Activated naive CD4-positive, alpha-beta T cell treated with Interleukin-2 at 50 U/mL for 16 hours (primary cell): ENCODE measurements at places on chromosomes 4 and X.

GRCh38 chrX:131747173-131747572, 203.3 kb downstream of the OR13H1 start:
- DNase-seq = no peak

DNA sequence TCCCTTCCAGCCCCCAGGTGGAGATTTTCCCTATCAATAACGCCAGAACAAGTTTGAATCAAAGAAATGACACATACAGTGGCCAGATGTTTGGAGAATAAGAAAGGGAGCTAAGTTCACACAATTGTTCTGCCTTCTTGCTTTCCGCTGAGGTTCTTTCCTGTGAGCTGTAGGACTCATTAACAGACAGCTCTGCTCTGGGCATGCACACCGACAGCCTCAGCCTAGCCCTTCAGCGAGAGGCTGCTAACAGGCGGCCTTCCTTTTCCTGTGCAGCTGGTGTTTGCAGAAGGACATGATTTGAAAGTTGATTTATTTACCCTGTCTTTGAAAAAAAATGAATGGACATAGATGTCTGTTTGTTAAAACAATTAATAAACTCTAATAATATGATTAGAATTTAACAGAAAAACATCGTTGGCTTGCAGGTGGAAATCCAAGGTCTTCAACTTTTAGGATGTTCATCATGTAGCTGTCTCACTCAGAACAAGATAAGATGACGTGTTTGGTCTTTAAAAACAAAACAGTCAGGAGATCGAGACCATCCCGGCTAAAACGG, 183.3 kb downstream of the KDR start:
- DNase-seq = peak; percentile 7

GRCh38 chr4:41935652-41936021, 408 bp downstream of the TMEM33 start:
- DNase-seq = peak; percentile 41

GRCh38 chr4:181424362-181425016, 818.7 kb upstream of the TENM3 start:
- DNase-seq = no peak

GRCh38 chrX:150282953-150283352, 80.2 kb upstream of the MAMLD1 start:
- DNase-seq = no peak

- DNase-seq = no peak
These were observed 21.9 kb downstream of the RASL11B start for GRCh38 chr4:52883707-52884669.

DNA sequence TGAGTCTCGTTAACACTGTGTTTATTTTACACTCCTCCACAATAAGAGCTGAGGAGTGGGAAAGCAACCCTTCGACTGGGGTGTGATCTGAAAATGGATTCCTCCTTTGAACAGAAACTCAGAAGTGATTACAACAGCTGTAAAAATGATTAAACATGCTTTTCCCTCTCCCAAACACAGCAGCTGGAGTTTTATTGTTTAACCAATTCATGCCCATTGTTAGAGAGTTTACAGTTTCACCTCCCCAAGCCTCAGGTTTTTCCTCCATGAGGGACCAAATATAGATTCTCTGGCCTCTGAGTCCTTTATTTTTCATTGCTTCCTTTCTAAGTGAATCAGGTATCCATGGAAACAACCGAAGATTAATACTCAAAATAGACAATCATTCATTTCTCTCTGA, 263.0 kb upstream of the TAPT1 start:
- DNase-seq = no peak

GRCh38 chrX:16586377-16587112, 63.4 kb upstream of the S100G start:
- no peak for DNase-seq

GRCh38 chr4:53183754-53184153, 182.1 kb downstream of the SCFD2 start:
- no peak for DNase-seq

GRCh38 chrX:8971116-8971515, 62.8 kb downstream of the FAM9B start:
- no peak for DNase-seq

GRCh38 chr4:89284828-89285227, 22.8 kb downstream of the GPRIN3 start:
- DNase-seq = no peak

DNA sequence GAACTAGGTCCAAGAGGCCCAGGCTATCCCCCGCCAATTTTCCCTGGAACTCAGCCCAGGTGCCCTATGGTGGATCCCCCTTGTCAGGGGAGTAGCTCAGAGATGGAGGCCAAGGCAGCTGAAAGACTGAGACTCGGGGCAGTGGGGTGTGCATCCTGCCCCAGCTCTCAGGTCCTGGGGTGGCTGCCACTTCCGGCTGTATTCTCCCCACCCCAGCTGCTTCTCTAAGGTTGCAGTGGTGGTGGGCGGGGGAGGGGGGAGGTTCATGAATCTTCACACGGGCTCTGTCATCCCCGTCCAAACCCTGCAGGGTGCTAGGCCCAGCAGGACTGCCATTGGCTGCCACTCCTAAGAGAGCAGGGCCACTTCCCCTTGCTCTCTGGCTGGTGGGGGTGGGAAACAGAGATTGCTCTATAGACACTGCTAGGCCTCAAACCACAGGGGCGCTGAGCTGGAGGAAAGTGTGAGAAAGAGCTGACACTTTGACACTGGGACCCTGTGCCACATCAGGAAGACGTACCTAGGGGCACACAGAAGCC, 1.5 kb downstream of the SASH3 start:
- peak; percentile 83 for DNase-seq

- DNase-seq = no peak
These were observed 1174.4 kb upstream of the PCDH10 start for GRCh38 chr4:131974730-131975129.

DNA sequence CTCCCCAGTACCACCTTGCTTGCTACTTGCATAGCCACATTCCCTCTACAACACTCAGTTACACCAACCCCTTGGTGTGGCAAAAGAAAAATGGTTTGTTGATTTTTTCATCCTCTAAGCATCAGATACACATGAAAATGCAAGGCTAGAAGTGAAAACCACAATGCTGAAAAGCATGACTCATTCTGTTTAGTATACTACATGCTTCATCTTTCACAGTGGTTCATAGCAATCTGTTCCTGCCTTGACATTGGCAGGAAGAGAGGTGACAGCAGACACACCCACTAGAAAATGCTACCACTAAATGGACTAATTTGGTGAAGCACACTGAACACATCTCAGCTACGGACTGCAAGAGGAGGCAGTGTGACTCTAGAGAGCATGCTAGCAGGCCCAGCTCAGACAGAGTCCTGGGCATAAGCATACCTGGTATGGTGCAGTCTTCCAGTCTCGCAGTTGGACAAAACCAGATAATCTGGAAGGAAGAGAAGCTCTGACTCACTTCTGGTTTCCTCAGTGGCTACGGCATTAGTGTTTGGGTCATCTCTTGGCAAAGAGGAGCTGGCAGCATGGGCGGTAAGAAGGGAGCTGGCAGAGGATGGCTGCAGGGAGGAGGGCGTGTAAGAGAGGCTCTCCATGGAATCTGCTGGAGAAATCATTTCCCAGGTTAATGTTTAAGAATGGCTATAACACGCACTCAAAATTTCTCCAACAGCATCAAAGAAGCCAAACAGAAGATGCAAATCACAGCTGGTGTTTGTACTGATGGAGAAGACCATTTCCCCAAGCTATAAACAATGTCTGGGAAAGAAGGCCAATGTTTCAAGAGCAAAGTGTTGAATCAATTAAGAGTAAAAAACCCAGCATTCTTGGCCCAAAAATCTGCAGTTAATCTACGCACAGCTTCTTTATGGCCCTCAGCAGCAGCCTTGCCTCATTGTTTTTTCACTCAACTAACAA, 37.8 kb downstream of the GAB3 start:
- peak; percentile 32 for DNase-seq

DNA sequence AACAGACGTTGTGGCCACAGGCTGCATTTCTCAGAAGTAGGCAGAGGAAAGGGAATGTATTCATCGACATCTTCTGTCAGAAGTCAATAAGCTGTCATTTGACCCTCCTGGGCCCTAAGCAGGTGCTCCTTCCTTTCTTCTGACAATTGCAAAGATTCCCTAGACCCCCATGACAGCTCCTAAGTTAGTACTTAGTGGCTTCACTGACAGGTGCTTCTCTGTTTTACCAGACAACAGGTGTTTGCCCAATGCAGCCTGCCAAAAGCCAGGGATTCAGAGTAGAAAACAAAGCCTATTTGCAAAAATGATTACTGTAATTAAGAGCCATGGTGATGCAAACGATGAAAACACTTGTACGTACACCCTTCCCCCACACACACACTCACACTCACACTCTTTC, 7.5 kb upstream of the FGF5 start:
- no peak for DNase-seq

- DNase-seq = no peak
These were observed 54.6 kb upstream of the CLDN34 start for GRCh38 chrX:9912351-9913145.

DNA sequence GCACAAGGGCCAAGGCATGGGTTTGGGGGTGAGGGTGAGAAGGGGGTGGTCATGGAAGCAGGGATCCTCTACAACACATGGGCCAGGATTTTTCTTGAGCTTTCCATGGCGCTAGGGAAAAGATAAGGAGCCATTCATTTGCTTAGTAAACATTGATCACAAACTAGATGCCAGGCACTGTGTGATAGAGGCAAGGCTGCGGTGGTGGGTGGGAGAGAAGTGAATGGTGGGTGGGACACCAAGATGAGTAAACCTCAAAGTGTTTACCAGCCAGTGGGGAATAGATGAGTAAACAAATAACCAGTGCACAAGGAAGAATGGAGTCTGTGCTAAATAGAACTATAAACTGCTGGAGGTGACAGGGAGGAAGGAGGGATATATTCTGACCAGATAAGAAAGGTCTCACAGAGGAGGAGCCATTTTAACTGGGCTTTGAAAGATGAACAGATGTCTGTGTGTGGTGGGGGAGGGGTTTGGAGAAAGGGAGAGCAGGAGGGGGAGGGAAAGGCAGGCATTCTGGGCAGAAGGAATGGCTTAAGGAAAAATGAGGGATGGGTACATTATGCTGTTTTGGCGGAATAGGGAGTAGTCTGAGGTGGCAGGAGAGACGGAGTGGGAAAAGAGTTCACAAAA, 48.0 kb upstream of the LAS1L start:
- peak; percentile 11 for DNase-seq

DNA sequence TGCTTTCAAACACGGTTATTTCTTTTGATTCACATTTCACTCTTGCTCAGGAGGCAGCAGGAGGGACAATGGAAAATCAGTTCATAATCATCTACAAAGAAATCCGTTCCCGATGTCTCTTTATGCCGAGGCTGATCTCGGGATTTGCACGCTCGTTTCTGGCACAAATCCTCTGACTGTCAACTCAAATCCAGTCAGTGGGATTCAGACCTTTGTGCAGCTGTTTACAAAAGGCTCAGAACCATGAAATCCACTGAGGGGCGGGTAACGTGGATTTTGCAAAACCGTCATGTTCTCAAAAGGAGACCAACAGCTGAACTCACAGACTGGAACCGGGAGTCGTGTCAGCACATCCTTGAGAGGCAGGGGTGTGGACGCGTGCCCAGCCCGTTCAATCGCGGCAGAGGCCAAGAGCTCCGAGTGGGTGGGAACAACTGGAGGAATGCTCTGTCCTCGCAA, 46.4 kb downstream of the ACOX3 start:
- no peak for DNase-seq

DNA sequence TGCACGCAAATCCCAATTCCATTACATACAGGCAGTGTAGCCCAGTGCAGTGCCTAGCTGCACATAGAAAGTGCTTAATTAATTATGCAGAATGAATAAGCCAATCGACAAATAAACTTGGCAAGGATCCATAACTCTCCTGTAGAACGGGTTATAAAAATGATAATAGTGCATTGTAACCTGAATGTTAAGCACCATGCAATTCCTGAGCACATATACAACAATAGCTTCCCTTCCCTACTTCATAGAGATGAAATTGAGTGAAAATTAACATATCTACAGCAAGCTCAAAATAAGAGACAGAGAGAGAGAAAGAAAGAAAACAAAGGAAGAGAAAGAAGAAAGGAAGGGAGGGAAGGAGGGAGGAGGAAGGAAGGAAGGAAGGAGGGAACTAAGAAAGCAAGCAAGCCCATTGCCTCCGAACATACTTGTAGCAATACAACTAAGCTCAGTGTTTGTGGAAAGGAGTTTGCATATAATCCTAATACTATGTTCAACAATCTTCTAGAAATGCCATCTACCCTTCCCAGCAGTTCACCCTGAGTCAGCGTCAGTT, 1074.0 kb upstream of the LCORL start:
- DNase-seq = no peak

- DNase-seq = no peak
These were observed 135.8 kb downstream of the HS6ST2 start for GRCh38 chrX:132822634-132823012.

- no peak for DNase-seq
These were observed 503.5 kb upstream of the FAM47C start for GRCh38 chrX:36504625-36505024.

DNA sequence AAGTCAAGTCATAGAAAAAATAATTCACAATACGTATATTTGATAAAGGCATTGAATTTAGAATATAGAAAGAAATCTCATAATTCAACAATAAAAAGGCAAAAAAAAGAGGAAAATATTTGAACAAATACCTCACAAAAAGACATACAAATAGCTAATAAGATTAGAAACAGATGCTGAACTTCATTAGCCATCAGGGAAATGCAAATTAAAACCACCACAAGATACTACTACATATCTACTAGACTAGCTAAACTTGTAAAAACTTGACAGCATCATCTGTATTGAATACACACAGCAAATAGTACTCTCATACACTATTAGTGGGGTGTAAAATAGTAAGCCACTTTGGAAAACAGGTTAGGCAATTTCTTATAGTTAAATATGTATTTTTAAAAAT, 128.7 kb upstream of the TLL1 start:
- DNase-seq = no peak

GRCh38 chr4:188396037-188396436, 256.8 kb downstream of the TRIML1 start:
- DNase-seq = no peak

DNA sequence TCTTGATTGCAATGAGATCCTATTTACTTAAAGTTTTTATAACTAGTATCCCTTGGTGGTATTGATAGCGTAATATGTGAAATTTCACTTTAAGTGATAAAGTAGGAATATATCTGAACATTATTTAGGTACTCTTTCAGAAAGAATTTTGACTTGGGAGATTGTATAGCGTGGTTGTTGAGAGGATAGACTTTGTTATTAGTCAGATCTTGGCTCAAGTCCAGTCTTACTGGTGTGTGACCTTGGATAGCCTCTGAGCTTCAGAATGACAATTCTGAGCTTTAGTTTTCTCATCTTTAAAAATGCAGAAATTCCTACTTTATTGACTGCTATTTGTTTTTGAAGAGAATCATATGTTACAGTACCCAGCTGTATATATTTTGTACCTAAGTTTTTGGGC, 32.6 kb downstream of the DCK start:
- DNase-seq = no peak

DNA sequence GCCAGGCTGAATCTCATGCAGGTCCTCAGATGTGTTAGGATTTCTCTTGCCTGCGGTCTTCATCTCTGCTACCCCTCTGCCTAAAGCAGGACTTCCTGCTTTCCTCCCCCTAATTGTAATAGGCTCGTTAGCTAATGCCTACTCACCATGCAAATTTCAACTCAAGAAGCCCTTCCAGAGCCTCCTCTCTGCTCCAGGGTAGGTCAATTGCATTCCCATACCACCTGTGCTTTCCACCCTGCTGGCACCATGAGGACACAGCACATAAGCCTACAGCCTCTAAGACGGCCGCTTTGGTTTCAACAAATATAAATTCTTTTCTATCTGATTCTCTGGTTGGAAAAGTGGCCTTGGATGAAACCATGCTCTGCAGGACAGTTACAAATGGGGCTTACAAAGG, 93.9 kb downstream of the QDPR start:
- DNase-seq = no peak
